Stimulated activated CD4-positive, alpha-beta T cell treated with anti-CD3 and anti-CD28 coated beads, Interleukin-1b, Interleukin-23, amount 100 ng/mL, for 1 hour (primary cell): ENCODE measurements at places on chromosomes 2 and 18.

DNA sequence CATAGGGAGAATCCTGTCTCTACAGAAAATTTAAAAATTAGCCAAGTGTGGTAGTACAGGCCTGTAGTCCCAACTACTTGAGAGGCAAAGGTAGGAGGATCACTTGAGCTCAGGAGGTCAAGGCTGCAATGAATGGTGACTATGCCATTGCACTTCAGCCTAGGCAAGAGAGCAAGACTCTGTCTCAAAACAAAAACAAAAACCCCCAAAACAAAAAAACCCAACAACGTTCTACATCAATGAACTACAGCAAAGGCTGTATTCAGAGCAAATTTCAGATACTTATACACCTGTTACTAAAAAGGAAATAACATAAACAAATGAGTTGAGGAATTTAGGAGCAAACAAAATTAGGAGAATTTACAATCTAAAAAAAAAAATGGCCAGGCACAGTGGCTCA is 22.6 kb downstream of the YES1 start:
- no peak for DNase-seq

GRCh38 chr2:33528441-33528950 is 52.0 kb downstream of the RASGRP3 start:
- no peak for DNase-seq

- peak; percentile 44 for DNase-seq
These were observed 33.6 kb upstream of the RNF149 start for GRCh38 chr2:101341901-101342624.

DNA sequence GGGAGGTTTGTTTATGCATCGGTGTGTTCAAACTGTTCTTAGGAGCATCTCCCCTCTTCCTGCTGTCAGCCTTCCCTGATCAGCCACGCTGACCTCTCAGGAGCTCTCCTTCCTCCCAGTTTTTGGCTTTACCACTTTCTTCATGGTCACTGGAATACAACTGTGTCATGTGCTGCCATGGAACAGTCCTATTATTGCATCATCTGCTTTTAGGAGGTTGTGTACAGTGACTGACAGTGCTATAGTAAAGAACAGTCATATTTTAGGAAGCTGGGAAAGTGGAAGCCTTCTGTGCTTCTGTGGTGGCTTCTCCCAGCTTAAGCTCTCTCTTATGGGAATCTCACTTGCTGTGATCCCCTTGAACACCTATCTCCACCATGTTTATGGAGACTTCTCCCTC is 165.5 kb downstream of the TPGS2 start:
- no peak for DNase-seq

DNA sequence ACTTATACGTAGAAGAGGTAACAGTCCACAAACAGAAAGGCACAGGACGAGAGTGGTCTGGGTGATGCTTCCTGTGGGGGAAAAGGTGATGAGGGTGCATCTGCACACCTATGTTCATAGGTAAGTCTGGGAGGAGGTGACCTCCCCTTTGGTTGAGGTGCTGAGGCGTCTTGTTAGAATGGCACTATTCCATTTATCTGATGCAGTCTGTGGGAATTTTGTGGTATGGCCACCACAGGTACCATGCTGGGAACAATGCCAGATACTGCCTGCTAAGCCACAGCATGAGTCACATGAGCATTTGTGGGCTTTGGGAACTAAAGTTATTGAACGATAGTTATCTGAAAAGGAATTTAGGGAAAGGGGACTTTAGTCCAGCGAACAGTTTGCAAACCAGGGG is 27.9 kb downstream of the IL37 start:
- no peak for DNase-seq

GRCh38 chr2:70537840-70538239 is 15.8 kb downstream of the TGFA start:
- DNase-seq = no peak

DNA sequence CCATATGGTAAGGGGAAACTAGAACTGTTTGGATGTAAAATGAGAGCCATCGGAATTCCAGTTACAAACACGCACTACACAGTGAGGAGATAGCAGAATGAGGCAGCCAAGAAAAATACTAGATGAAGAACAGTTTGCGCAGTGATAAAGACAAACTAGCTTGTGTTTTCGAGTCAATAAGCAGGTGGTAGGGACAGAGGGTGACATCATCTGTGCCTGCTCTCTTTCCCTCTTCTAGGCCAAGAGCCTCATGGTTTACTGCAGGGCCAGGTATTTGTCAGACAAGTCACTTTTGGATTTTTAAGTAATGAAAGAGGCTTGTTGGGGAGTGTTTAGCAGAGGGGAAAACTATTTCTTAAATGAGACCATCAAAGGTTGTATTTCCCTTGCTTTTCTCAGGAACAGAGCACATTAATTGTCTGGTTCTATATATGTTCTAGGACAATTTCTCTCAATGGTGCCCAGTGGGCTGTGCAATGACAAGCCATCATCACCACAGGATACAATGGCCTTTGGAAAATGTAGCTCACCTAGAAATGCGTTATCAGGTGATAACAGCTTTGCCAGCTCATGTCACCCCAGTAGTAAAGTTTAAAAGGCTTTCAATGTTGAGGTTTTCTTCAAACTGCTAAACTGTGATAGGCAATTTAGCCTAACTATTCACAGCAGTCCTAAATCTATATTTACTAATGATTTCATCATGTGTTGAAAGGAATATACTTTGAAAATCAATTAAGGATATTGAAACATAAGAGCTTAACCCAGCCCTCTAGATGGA is 1210.3 kb upstream of the ZEB2 start:
- no peak for DNase-seq

DNA sequence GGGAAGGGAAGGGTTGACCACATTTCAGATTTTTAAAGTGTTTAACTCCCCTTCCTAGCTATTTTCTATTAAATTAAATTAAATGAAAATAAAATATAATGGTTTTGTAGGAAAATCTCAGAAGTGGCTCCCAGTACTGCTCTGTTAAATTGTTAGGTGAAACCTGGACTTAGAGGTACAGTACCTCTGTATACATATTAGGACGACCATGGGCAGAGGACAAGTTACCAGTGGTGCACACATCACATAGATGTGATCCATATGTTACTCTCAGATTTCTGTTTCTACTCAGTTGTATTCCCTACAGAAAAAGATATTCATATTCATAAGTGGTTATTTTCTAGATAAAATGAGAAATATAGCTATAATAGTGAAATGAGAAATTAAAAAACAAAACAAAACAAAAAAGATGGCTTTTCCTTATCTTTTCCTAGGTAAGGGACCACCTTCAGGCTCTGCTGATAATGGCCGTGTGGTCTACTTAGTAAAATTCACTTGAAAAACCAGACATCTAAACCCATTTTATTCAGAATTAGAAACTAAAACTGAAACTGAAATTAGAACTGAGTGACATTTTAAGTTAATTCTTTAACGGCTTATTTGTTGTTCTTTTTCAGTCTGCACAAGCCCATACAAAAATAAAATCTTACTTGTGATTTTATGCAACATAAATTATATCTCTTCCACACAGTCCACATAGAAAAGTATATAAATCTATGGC is 832.5 kb upstream of the CHAC2 start:
- DNase-seq = no peak

DNA sequence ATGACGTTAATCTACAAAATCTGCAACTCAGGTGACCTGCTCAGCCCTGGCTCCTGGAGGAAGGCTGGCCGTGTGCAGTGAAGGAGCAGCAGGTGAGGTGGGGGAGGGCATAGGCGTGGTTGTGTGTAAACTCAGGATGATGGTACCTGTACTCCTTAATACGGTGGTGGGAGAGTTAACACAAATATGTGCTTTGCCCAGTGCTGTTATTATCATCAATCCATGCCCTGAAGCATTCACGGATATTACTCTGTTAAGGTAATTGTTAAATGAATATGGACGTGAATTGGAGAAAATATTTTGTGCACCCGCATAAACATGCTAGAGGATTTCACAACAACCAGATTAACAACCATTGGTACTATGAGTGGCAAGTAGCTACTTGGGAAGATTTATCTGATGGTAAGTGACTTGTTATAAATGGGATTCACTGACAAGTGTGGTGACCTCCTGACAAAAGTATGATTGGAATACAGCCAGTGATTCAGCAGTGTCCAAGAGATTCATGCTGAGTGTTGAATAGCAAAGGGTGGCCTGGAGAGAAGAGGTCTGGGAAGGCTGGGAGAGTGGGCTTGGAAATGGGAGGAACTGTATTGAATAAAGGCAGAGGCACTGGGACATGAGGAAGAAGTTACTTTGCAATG is 194.1 kb downstream of the TPGS2 start:
- DNase-seq = no peak

- DNase-seq = no peak
These were observed 3.9 kb upstream of the WDSUB1 start for GRCh38 chr2:159290289-159290907.

- no peak for DNase-seq
These were observed 102.7 kb upstream of the ZBTB14 start for GRCh38 chr18:5398269-5398668.

GRCh38 chr2:128159437-128159836 is 68.4 kb downstream of the UGGT1 start:
- no peak for DNase-seq

GRCh38 chr18:35247412-35248249 is 6.8 kb downstream of the ZNF397 start:
- no peak for DNase-seq

- DNase-seq = no peak
These were observed 10.2 kb downstream of the KIF5C start for GRCh38 chr2:148885209-148885608.
